Activated CD4-positive, alpha-beta T cell treated with anti-CD3 and anti-CD28 coated beads, Interleukin-2, amount 10 ng/mL, durations not matched to agents 24 days and 14 days (primary cell): ENCODE measurements at places on chromosomes 7 and 10.

- DNase-seq, result no peak
- no peak overlapping the region for H3K27ac ChIP-seq
- H3K36me3 ChIP-seq, result no peaks in the 10 kb centered on the region
- no peaks in the 10 kb centered on the region for H3K4me1 ChIP-seq
- no peaks in the 10 kb centered on the region for H3K27me3 ChIP-seq
Observed at GRCh38 chr7:79090543-79090942, 362.9 kb downstream of the MAGI2 start.

GRCh38 chr7:149598721-149599308, 101.2 kb upstream of the ZNF746 start:
- H3K36me3 ChIP-seq, result peaks cover 60% of the 10 kb centered on the region
- peak; percentile 80 for DNase-seq
- peak overlapping the region; percentile 87 for H3K27ac ChIP-seq
- H3K27me3 ChIP-seq, result peaks cover 2% of the 10 kb centered on the region

GRCh38 chr10:93515071-93516005, 18.9 kb downstream of the CEP55 start:
- peaks cover 50% of the 10 kb centered on the region for H3K36me3 ChIP-seq
- peaks cover 3% of the 10 kb centered on the region for H3K4me1 ChIP-seq
- H3K27ac ChIP-seq, result no peak overlapping the region
- no peaks in the 10 kb centered on the region for H3K27me3 ChIP-seq

DNA sequence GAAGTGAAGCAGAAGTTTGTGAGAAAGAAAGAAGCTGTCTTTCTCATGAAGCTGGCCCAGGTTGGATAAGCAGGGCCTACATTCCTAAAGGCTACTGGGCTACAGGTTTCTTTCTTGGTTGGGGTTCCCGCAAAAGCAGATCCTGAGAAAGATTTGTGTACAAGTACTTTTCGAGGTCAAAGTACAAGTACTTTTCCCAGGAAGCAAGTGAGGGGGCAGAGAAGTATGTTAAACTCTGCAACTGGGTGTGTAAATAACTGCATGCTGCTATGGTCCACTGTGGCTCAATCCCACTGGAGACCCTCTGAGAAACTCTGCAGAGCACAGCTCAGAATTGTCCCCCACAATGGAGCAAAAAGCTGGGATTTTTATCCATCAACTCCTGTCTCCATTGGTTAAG, 28.7 kb downstream of the LSM5 start:
- no peak overlapping the region for H3K4me3 ChIP-seq
- no peak for DNase-seq
- no peaks in the 10 kb centered on the region for H3K4me1 ChIP-seq
- no peaks in the 10 kb centered on the region for H3K36me3 ChIP-seq
- H3K27me3 ChIP-seq, result no peaks in the 10 kb centered on the region
- H3K27ac ChIP-seq, result no peak overlapping the region

DNA sequence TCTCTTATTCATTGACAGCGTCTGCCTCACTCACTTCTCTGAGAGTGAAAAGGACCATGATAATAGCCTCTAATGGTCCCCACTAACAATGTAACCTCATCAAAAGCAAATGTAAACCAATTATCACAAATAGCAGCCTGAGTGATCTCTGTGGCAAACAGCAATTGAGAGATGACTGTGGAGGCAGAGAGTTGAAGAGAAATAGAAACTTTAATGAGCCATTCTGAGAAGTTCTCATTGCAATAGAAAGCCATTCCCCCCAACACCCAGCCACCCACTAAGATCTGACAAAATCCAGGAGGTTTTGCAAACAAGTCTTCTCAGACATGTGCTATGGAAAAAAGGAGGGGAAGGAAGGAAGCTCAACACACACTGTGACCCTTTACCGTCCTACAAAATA, 44.2 kb upstream of the RNF148 start:
- no peak overlapping the region for H3K27ac ChIP-seq
- no peaks in the 10 kb centered on the region for H3K27me3 ChIP-seq
- no peak for DNase-seq
- no peaks in the 10 kb centered on the region for H3K36me3 ChIP-seq

DNA sequence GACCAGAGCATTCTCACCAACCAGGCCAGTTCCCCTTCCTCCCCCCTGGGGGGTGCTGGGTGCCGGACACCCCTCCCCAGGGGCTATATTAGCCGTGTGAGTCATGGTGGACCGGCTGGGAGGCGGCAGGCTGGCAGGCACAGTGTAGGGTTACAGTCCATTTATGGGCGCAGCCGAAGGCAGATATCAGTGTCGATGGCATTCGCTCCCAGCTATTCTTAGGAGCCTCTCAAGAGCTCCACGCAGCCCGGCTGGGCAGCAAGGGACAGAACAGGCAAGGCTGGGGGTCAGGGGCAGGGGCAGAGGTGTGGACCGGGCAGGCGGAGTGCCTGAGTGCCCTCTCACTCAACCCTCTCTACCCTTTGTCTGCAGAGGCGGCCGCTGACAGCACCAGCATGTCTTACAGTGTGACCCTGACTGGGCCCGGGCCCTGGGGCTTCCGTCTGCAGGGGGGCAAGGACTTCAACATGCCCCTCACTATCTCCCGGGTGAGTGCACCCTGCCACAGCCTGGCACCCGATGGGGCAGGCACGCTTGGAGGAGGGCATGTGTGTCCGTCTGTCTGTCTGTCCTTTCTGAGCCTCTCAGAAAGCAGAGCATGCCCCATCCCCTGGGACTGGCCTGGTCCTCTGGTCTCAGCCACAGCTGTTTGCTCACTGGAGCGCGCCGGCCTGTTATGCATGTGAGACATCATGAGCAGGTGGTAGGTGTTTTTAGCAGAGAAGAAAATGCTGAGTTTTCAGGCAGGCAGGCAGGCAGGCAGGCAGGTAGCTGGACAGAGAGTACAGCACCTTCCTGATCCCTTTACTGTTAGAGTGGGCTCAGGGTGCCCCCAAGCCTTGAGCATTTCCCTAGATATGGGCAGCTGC, at the start of gene LDB3:
LDB3 (plus strand) TSS at position 215 of the 869 bp plus-strand sequence; CDS start at position 396, 181 bp downstream.
- H3K27ac ChIP-seq, result no peak within 1 kb of the TSS
- H3K4me3 ChIP-seq, result no peak within 1 kb of the TSS
- H3K4me1 ChIP-seq, result no peaks in the 10 kb centered on the region
- DNase-seq, result no peak

DNA sequence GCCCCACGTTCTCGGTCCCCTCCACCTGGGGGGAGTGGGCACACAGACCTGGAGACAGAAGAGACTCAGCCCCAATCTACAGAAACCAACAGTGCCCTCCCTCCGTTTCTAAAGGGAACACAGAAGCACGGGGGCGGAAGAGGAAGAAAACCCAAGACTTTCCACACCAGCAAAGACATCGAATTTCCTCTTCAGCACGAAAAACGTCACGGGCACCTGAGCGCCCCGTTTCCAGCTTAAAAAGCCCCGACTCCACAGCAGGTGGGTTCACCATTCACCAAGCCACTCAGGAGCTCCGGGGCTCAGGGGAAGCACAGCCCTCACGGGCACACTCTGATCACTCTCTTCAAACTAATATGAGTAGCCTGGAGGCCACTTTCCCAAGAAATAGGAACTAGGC, 19.6 kb downstream of the NUDT1 start:
- peak overlapping the region; percentile 85 for H3K27ac ChIP-seq
- H3K27me3 ChIP-seq, result no peaks in the 10 kb centered on the region
- H3K4me3 ChIP-seq, result peak overlapping the region; percentile 55

GRCh38 chr10:35691522-35692236, 49.6 kb upstream of the FZD8 start:
- no peak overlapping the region for H3K27ac ChIP-seq
- DNase-seq, result no peak

DNA sequence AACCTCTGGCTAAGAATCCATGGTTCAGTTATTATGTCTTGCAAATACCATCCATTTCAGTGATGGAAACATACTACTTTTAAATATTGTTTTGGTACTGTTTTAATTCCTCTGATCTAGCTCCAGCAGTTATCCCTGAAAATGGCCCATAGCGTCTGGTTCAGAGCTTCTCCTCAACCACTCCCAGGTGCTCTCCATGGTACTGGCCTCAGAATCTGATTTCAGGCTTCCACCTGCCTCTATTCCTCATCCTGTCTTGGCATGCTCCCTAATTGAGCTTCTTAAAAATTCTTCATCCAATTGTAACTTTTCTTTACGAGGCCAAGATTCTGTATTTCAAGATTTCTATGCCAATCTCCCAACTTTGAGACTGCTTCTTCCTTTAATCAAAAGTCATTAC, 236.3 kb downstream of the HTR7 start:
- H3K27me3 ChIP-seq, result no peaks in the 10 kb centered on the region
- H3K4me3 ChIP-seq, result no peak overlapping the region
- H3K4me1 ChIP-seq, result no peaks in the 10 kb centered on the region
- H3K27ac ChIP-seq, result no peak overlapping the region

DNA sequence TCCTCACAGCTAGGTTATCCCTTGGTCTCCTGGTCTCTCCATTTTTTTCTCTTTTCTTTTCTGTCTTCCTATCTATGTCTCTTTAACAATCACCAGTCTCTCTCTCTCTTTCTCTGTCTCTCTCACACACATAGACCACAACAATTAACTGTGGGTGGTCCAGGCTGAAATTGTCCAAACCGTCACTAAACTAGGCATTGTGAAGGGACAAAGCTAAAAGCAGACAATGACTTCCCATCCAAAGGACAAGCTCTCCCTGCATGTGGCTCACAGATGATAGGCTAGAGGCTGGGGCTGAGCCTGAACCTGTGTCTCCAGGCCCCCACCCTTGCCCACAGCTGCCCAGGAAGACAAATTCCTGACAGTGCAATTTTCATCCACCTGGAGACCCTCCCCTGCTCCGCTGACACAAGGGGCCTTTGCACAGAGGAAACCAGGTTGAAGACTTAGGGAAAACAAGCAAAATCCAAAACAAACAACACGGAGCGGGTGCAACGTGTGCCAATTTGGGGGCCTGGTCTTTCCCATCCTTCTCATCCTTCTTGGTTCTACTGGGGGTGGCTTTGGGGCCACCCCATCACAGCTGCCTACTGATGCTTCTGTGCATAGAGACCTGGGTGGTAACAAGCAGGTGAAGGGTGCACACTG, 755.4 kb downstream of the GRID1 start:
- DNase-seq, result no peak
- no peak overlapping the region for H3K4me3 ChIP-seq
- no peak overlapping the region for H3K27ac ChIP-seq
- H3K36me3 ChIP-seq, result no peaks in the 10 kb centered on the region

DNA sequence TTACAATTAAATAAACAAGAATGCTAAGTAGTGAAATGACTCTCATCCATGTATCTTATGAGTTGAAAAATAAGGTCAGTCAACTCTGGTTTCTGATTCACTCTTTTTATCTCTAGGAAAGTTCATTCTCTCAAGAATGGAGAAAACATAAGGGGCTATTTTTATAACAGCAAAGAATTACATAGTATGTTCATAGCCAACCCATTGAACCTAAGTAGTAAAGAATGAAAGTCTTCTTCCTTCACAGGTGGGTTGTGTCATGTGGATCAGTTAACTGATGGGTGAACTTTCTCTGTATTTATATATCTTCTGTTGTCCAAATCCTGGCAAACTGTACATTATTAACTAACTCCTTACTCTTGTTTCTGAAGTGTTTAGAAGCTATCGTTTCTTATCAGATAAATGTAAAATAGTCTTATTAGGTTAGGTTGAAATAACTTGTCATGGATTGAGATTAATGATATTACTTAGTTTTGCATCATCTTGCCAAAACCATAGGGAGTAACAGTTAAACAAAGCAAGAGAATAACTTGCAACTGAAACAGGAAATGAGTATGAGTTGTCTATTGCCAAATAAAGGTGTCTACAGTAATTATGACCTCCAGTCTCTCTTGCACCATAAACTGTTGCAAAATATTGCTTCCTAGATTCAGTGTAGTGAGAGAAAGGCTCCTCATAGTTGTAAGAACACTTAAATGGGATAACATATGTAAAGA, 86.8 kb downstream of the ANKRD7 start:
- DNase-seq, result no peak
- H3K4me3 ChIP-seq, result no peak overlapping the region
- peaks cover 15% of the 10 kb centered on the region for H3K36me3 ChIP-seq
- H3K4me1 ChIP-seq, result peaks cover 24% of the 10 kb centered on the region
- H3K27me3 ChIP-seq, result peaks cover 2% of the 10 kb centered on the region

DNA sequence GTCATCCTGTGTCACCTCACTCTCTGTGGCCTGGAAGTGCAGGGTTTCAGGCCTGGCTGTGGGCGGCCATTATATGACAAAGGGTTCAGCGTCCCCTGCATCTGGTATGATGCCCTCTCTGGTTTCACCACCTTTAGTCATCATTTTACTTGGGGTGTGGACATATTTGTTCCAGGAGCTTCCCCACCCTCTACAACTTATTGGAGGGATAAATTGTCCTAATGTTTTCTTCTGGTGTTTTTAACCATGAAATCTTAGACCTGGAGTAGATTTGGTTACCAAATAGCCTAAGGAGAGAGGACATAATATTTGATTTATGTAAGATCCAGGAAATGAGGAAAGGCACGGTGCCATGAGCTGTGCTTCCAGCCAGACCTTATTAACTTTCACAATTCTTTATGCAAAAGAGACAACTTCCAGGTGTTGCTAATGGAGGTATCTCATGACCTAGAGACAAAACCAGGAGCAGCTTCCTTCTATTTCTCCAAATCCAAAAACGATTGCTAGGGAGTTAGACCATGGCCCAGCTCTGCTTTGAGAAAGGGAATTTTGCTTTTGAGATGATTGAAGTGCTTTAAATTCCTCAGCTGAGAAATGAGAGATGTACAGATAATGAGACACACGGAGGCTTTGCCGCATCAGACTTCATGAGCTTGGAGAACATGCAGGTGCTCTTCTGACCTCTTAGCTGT, 20.9 kb downstream of the WBP1L start:
- H3K4me3 ChIP-seq, result no peak overlapping the region
- no peak for DNase-seq
- H3K36me3 ChIP-seq, result peaks cover 16% of the 10 kb centered on the region
- no peak overlapping the region for H3K27ac ChIP-seq
- peaks cover 17% of the 10 kb centered on the region for H3K4me1 ChIP-seq

- no peaks in the 10 kb centered on the region for H3K27me3 ChIP-seq
- H3K27ac ChIP-seq, result no peak overlapping the region
- DNase-seq, result no peak
Observed at GRCh38 chr10:90197766-90198165, 496.4 kb downstream of the KIF20B start.

DNA sequence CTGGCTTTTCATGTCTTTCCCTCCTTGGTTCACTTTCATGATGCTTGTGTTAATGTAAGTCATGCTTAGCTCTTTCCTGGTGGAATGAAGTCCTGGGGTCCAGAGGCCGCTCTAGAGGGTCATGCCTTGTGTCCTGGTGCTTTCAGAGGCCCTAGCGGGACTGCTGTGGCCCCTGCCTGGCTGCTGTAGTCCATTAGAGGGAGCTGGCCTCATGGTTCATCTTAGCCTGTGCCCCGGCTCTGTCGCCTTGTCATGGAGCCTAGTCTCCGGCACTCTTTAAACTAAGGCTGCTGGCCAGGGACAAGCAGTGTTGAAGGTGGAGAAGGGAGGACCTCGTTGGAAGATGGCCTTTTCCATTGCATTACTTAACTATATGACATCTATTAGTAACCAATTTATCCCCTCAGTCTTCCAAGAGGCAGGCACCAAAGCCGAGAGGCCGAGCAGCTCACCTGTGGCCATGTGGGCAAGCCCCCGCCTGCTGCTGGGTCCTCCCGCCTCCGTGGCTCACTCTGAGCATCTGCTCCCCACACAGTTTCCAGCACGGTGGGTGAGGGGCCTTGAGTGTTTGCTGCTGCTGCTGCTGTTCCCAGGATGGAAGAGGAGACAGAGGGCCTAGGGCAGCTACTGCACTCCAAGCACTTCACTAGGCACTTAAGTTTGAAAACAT, 5.0 kb upstream of the NDUFB2 start:
- H3K27ac ChIP-seq, result no peak overlapping the region
- no peak overlapping the region for H3K4me3 ChIP-seq
- peaks cover 23% of the 10 kb centered on the region for H3K36me3 ChIP-seq

- DNase-seq, result no peak
- no peaks in the 10 kb centered on the region for H3K4me1 ChIP-seq
- H3K27me3 ChIP-seq, result no peaks in the 10 kb centered on the region
- H3K4me3 ChIP-seq, result no peak overlapping the region
- no peaks in the 10 kb centered on the region for H3K36me3 ChIP-seq
Observed at GRCh38 chr7:47094462-47094861, 487.4 kb downstream of the TNS3 start.
